ENCODE measurements at places on chromosomes 16 and 17.

- no peak for DNase-seq
Measured at GRCh38 chr17:28528327-28529012, 22.3 kb downstream of the FOXN1 start.

DNA sequence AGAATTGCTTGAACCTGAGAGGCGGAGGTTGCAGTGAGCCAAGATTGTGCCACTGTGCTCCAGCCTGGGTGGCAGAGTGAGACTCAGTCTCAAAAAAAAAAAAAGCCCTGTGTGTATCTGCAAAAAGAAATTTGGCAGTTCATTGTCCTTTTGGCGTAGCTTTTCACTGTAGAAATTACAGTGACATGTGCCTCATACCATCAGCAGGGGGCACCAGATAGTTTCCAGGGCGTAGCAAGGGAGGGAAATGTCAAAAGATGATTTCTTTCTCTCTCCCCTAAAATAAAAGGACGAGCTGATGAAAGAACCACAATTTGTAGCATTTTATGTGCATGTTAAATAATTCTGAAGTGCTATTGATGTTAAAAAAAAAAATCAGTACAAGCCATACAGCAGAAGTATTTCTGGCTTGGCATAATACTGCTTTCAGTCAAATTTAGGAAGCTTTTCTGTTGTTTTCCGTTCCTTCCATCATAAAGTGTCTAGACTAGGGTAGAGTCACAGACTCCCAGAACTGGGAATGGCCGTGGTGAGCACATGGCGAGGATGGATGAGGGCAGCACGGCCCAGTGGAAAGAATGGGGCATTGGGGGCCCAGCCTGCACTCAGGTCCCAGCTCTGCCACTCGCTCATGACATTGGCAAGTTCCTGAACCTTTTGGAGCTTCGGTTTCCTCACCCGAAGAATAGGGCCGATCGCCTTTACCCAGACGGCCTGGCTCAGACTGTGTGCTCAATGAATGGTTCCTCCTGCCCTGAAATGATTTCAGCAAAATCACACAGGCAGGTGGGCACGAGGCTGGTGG lies 59.8 kb upstream of the RPH3AL start:
- DNase-seq = peak; percentile 30

DNA sequence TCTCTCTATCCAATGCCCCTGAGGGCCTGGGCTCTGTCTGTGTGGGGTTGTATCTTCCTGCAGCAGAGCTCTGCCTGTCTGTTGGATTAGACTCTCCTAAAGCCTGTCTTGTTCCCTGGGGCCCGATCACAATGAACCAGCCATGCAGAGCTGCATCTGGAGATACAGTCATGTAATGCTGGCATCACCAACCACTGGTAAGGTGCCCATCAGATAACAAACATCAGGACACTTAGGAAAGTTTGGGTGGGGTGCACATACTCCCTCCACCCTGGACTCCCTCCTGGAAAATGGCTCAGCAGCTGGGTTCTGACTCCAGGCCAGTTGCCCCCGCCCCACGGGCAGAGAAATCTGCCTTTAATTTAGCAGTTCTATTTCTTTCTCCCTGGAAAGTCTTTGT lies 61.3 kb upstream of the BRD7 start:
- no peak for DNase-seq

DNA sequence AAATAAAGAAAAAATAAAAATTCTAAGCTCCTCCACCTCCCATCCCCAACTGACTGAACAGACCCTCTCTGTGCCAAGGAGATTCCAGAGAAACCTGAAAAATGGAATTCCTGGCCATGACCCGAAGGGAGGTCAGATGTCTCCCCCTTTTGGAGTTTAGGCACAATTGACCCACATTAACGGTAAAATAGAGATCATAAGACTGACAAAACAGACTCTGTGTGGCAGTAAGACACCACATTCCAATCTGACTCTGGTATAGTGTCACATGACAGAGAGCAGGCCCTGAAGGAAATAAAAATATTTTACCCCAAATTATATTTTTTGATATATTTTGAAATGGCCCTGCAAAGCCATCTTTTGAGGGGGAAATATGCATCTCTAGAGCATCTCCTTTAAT lies 115.1 kb upstream of the ZKSCAN2 start:
- DNase-seq = no peak

- no peak for DNase-seq
Measured at GRCh38 chr17:47708864-47709541, 15.0 kb downstream of the TBKBP1 start.

GRCh38 chr16:15553313-15554088 lies 89.5 kb downstream of the MARF1 start:
- DNase-seq = no peak

DNA sequence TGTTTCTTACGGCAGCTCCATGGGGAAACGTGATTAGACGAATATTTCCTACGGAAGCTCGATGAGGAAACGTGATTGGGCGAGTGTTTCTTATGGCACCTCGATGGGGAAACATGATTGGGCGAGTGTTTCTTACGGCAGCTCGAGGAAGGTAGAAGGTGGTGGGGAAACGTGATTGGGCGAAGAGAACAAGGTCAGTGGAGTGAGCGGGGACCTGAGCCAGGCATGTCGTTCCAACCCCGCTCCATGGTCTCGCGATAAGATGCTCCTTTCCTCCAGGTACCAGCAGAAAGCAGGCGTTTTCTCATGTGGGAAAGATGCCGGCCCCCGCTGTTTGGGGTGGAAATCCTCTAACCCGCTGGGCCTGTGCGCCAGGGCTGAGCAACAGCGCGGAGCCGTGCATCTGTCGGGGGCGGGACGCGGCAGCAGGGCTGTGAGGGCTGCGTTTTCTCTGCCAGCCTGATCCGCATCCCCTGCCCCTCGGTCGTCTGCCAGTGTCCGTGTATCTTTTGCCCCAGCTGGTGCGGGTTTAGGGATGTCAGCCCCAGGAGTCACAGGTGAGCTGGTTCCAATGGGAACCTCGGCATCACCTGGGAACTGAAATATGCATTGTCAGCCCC lies 25.6 kb upstream of the DOC2B start:
- DNase-seq = no peak
